HS-27A (cell line): ENCODE measurements at places on chromosomes 2 and 18.

DNA sequence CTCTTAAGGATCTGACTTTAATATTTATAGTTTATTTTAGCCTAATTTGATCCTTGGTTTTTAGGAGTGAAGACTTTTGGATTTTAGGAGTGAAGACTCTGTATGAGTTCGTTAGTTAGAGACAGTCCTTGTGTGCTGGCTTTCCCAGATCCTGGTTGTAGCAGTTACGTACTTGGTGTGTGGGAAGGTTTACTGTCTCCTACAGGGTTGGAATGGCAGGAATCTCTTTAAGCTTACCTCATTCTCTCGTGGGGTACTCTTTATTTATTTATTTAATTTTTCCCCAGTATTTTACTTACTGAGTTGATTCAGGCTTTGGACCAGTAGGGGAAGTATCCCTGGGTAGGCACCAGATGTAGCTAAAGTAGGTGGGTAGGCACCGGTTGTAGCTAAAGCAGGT, 1.8 kb upstream of the CXCR2 start:
- no peak for DNase-seq

DNA sequence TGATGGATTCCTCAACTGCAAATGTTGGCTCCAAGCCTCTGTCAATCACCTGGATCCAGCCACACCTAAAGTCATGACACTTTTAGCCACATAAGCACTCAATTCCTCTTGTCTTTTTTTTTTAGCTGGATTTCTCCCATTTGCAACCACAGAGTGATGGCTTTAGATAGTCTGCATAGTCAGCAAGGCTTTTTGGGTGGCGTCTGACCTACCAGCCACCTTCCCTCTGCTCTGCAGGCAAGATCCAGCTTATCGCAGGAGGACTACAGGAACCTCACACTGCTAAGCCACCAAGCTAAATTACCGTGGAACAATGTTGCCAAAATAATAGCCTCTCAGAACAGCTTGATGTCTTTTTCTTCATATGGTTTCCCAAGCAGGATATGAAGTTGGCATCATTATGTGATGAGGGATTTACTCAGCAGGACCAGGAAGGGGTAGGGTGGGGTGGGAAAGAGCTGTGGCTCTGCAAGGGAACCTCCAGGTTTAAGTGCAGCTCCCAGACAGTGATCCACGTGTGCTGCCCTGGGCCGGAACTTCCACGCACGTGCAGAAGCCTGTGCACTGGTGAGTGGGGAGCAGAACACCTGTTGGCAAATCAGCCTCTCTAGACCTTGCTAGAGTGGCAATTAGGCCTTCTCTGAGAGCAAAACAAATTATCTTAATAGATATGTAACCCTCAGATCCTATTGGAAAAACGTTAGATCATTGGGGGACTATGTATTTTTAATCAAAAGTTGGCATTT, 170.6 kb upstream of the NCK2 start:
- DNase-seq, result no peak

- DNase-seq, result no peak
These were observed 58.9 kb downstream of the SH3RF3 start for GRCh38 chr2:109187711-109188495.

GRCh38 chr2:127360242-127360641, 27.5 kb downstream of the MAP3K2 start:
- no peak for DNase-seq

DNA sequence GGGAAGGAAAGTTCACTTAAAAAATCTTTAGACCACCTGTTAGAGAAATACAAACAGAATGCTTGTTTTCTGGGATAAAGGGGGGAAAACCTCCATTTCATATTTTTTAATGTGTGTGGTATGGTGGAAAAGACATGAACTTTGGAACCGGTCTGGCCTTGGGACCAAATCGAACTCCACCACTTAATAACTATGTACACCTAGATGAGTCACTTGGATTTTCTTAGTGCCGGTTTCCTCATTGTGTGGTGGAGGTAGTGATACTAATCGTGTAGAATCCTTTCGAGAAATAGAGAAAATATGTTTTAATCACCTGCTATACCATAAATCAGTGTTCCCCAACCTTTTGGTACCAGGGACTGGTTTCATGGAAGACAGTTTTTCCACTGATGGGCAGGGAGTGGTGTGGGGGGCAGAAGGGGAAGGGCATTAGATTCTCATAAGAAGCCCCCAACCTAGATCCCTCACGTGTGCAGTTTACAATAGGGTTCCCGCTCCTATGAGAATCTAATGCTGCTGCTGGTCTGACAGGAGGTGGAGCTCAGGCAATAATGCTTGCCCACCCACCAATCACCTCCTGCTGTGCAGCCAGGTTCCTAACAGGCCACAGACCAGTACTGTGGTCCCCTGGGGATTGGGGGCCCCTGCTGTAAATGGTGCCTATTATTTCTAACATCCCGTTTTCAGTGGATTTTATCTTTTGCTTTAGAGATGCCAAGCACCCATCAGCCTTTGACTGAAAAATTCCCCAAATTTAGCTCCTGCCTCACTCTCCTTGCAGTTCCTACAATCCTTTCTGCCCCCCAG, 308.8 kb downstream of the PRKCE start:
- no peak for DNase-seq

GRCh38 chr2:19297716-19298115, 60.7 kb downstream of the OSR1 start:
- DNase-seq, result no peak

DNA sequence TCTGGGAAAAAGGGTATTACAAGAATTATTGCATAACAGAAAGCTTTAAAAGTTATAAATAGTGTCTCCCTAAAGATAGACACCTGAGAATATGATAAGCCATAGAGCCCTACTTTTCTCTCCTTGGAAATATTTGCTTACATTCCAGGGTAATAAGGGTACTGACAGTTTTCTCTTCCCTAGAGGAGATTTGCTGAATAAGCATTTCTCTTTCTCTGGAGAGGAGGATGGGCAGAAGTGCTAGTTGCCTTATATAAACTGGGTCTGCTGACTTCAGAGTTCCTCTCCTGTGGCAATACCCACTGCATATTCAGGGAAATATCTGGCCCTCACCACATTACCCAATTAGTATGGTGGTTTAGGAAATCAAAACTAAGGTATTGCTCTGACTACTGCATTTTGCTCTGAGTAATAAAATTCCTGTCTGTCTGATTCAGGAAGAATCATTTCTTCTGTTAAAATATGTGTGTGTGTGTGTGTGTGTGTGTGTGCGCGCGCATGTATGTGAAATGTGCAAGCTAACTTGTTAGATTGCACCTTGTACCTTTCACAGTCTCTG, 1391.3 kb downstream of the DSC3 start:
- DNase-seq, result no peak

DNA sequence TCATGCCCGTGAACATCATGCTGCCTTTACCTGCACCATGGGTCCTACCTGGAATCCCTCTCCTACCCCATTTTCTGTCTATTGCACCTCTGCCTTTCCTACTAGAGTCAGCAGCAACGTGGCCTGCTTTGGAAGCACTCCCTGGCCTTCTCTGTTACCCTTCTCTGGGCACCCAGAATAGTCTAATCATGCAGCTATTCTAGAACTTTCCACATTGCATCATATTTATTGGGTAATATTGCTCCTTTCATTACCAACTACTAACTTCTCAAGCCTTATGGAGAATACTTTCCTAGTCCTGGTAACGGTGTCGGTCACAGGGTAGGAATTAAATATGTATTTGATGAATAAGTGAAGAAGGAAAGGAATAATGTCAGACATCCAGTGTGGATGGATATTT, 33.3 kb upstream of the CREG2 start:
- DNase-seq, result no peak

DNA sequence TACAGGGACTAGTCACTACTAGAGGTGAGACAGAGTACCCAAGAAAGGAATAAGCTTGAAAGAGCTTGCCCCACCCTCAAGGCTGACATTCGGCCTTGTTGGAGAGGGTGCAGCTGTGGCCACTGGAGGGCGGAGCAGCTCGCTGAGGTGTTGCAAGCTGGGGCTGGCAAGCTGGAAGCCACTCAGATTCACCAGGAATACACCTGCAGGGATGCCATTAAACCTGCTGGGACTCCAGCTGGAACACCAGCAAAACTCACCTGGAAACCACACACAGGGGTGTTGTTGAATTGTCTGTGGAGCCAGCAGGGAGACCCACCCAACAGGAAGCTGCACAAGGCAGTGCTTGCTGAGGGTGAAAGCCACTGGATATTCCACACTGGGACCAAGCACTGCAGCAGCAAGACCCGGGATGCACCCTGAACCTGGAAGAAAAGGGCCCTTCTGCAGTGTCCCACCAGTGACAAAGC, 26.1 kb downstream of the KCTD18 start:
- DNase-seq, result peak; percentile 4

DNA sequence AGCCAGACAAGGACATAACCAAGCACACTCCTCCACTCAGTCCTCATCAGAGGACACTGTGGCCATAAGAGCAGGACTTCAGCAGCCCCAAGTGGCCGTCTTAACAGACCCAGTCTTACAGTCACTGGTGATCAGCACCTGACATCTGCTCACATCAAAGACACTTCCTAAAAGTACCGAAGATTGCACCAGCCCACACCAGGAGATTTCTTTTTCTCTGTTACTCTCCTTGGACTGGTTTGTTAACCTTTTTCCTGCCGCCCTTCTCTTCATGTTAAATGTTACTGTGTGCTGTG, 44.1 kb downstream of the MRPS5 start:
- no peak for DNase-seq

DNA sequence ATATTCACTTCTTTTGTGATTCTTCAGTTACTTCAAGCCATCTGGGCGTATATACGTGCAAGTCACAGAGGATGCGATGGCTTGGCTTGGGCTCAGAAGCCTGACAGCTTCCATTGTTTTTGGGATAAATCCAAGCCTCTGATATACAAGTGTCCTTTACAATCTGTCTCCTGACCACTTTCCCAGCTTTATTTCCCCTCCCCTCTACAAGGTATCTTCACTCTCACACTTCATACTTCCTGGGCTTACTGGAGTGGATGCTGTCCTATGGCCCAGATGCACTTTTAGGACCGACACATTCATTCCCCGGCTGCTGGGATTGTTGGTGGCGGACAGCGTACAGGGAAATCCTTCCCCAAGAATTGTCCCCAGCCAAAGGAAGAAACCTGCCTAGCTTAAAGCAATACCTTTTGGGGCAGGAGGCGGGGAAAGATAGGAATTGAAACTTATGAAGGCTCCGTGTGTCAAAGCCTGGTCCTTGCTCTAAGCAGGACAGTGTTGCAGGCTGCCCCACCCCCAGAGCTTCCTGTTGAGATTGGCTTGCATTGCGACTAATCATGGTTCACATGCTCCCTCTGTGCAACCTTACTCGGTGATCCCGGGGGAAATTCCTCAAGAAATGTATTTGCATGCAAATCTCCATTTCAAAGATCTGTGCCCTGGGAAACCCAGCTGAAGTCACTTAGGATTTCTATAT, 802.9 kb upstream of the ID2 start:
- no peak for DNase-seq

DNA sequence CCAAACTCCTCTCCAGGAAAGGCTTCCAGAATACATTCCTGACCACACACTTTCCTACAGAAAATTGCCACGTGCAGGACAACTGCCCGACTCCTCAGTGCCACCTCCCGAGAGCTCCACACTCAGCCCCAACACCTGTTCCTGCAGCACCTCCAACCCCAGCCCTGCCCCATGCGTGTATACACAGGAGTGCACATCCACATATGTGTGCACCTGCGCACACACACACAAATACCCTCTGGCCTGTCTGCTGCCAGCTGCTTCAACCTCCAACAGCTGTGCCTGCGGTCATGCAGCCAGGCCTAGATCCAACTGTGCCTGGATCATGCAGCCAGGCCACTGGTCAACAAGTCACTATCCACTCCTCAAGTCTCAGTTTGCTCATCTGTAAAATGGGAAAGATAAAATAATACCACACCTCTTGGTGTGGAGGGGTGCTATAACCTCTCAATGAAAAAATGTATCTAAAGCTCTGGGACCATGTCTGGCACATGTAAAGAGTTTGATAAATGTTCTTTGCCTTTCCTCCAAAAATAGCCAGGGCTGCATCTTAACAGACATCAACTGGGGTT, 152.1 kb upstream of the ID2 start:
- no peak for DNase-seq

GRCh38 chr2:1421731-1422130, 8.5 kb downstream of the TPO start:
- no peak for DNase-seq

- DNase-seq, result no peak
These were observed 39.7 kb upstream of the LYPD6 start for GRCh38 chr2:149290662-149291061.
